ENCODE measurements at places on chromosomes 16 and 17.
A peak's percentile ranks its signal among the peaks of the same experiment; 100 is the strongest.

- no peak for DNase-seq
Observed at GRCh38 chr17:81383504-81384421, 11.5 kb upstream of the BAHCC1 start.

- DNase-seq, result no peak
Observed at GRCh38 chr17:80113033-80113484, 11.7 kb downstream of the GAA start.

- no peak for DNase-seq
Observed at GRCh38 chr17:19762515-19762961, 14.4 kb upstream of the ALDH3A1 start.

- peak; percentile 79 for DNase-seq
Observed at GRCh38 chr16:49407873-49408550, 34.4 kb downstream of the C16orf78 start.

DNA sequence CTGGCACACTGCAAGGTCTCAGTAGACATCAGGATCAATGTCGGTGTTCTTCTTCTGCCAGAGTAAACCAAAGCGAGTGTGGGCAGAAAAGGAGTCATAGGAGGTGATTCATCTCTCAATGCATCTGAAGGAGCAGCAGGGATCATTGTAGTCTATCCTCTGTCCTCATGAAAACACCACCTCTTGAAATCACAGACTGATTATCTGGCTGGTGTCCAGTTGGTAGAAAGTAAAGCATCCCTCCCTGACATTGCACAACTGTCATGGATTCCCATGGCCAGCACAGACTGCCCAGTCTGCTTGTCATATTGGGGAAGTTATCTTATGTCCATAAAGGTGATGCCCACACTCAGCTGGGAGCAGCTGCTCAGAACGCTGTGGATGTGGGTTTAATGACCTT lies 74.1 kb downstream of the ABCC12 start:
- DNase-seq, result no peak

DNA sequence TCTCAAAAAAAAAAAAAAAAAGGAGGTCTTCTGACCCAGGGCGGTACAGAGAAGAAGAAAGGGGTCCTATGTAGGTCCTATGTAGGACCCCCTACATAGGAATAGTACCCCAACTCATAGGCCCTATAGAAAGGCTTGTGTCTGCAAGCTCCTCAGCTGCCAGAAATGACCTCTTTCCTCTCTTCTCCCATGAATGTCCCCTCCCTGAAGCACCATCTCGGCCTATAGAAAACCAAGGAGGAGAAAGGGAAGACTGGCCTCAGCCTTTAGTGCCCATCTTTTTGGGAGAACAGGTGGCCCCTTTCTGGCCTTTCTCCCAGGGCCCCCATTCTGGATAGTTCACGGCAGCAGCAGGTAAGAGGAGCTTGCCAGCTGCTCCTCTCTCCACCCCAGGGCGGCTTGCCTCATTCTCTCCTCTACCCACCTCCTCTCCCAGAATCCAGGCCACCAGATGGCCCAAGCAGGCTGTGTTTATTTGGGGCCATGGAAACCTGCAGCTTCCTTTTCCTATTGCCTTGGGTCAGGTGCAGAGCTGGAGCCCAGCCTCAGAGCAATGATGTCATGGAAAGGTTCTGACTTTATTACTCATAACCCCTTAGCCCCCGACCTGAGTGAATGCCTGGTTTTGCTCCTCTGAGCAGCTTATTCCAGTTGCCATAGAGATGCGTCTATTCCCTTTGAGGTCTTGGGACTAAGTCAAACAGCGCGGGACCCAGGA lies 1.6 kb upstream of the MRPL58 start:
- no peak for DNase-seq

DNA sequence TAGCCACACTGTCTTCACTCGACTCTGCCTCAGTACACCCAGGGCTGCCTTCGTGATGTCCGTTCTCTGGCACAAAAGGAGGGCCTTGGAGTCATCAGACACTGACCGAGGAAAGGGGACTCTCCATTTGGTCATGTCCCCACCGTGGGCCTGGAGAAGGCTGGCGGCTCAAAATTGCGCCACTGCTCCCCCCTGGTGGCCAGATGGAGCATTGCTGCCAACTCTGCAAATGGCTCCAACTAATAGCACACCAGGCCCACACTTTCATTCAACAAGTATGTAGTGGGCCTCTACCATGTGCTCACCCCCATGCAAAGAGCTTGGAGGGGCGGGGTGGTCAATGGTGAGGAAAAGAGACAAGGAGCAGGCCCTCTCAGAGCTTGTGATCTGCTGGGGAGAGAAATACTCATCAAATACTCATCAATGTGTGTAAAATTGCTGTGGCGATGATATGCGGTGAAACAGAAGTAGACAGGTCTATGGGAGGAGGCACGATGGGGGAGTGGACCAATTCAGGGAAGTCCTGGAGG lies 5.2 kb upstream of the GRIN2C start:
- no peak for DNase-seq

DNA sequence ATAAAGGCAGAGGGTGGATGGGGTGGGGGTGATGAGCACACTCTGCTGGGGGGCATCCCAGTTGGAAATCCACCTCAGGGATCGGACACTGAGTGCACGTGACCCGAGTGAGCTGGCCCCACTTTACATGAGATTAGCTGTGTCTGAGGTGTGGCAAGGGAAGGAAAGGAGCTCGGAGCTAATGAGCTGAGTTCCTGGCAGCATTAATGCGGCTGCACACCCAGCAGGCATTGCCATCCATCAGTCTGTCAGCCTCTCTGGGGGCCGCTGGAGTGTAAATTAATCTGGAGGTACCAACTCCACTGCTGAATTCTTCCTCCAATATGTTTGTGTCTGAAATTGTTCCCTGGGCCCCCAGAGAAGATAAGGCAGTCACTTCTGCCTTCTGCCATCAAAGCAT lies 65.5 kb downstream of the HS3ST2 start:
- DNase-seq, result no peak

DNA sequence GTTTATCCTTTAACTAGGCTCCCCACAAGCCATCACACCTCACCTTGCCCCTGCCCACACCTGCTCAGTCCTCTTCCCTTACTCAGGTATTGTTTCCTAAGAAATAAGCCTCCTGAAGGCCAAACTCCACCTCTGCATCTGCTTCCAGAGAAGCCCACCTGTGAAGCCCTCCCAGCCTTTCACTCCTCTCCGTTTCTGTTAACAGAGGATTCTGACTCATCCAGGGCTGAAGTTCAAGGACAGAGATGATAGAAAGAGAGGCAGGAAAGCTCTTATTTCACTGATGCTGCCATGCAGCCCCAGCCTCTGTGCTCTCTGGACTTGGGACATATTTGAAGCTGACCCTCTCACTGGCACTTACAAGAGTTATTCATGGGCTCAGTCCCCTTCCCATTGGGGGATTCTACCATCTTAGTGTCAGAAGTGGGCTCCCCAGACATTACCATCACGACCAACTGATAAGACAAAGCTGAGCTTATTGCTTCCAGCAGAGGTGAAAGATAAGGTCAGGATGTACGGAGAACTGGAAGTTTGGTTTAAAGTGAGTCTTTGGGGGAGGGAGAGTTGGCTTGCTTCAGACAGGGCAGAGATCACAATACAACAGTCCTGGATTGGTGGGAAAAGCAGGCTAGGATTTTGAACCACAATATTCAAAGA lies 35.3 kb upstream of the XYLT2 start:
- DNase-seq, result no peak

DNA sequence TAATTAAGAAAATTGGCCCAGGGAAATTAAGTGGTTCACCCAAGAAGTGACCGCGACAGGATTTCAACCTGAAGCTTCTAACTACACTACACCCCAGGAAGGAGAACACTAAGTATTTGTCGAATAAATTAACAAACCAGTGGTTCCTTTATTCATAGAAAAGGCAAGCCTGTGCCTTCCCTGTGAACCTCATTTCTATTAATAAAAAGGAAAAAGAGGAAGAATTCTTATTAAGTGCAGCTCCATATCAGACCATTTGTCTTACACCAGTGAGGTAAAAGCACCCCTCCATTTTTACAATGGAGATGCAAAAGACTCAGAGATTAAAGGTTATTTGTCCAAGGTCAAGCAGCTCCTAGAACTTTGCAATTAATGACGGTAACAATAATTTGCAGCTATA lies 1.7 kb downstream of the COPS3 start:
- no peak for DNase-seq

GRCh38 chr17:66900126-66901010 lies 64.1 kb upstream of the CACNG4 start:
- no peak for DNase-seq

DNA sequence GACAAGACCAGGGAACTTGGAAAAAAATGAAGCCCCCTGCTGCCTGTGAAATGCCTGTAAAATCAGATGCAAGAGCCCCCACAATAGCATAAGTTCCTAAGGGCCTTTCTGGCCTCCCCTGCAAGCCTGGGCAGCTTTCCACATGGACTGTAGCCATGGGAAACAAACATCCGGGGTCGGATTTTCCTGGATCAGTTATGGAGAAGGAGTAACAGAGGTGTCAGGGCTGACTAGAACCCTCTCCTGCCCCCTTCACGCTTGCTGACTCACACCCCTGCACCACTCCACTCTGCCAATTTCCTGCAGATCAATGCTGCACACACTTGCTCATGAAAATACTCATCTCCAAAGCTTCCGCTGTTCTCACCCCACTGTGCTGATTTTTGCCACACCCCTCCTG lies 258.6 kb downstream of the CBLN1 start:
- DNase-seq, result no peak

- no peak for DNase-seq
Observed at GRCh38 chr16:81229811-81230210, 8.7 kb upstream of the BCO1 start.

DNA sequence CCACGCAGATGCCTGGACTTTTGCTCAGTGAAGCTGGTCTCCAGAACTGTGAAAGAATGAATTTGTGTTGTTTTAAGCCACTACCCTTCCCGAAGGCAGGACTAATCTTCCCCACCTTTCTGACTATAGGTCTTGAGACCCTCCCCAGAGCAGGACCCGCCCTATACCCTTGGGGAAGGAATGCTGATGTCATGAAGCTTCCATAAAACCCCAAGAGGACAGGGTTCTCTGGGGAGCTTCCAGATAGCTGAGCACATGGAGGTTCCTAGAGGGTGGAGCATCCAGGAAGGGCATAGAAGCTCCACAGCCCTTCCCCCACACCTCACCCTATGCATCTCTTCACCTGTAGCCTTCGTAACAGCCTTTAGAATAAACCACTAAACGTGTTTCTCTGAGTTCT lies 287.8 kb downstream of the SOX9 start:
- no peak for DNase-seq

DNA sequence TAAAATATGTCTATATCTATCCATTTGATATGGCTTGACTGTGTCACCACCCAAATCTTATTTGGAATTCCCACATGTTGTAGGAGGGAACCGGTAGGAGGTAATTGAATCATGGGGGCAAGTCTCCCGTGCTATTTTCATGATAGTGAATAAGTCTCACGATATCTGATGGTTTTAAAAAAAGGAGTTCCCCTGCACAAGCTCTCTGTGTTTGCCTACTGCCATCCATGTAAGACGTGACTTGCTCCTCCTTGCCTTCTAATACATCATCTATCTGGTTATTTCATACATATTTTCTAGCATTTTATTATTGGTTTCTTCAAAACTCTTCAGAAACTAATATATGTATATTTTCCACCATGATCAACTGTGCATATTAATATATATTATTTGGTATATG lies 57.3 kb upstream of the AMZ2 start:
- no peak for DNase-seq

- no peak for DNase-seq
Observed at GRCh38 chr16:48022496-48022895, 133.3 kb downstream of the ABCC12 start.

DNA sequence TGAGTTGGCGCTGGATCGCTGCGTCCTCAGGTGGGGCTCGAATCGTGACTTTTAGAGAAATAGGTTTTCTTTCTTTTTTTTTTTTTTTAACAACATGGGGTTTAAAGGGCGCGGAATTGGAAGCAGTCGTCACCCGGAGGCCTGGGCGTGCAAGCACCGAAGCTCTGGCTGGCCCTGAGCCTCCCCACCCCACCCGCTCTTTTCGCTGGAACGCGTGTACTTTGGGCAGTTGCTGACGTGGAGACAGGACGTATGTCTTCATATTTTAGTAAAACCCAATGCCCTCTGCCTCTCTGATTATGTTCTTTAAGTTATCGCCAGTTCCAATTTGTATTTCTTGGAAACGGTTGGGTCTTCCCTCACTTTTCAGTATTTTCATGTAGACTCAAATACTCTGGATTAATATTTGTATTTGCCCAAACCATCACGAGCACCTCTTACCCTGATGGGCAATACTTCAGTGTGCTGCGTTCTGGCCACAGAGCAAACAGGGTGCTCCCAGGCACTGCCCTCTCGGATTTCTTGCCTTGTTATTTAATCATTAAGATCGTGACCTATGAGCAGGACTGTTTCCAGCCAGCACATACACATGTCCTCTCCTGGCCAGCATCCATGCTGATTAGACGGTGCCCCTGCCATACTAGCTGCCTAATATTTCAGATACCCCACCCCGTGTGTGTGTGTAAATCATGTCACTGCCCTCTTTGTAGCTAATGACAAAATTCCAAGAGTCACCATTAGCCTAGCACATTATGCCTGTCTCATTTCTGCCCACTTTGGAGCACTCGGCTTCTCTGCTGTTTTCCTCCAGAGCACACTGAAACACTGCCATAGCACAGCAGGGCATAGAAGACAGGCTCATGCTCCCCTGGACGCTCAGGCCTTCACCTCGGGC lies 805 bp upstream of the C16orf95 start:
- no peak for DNase-seq

DNA sequence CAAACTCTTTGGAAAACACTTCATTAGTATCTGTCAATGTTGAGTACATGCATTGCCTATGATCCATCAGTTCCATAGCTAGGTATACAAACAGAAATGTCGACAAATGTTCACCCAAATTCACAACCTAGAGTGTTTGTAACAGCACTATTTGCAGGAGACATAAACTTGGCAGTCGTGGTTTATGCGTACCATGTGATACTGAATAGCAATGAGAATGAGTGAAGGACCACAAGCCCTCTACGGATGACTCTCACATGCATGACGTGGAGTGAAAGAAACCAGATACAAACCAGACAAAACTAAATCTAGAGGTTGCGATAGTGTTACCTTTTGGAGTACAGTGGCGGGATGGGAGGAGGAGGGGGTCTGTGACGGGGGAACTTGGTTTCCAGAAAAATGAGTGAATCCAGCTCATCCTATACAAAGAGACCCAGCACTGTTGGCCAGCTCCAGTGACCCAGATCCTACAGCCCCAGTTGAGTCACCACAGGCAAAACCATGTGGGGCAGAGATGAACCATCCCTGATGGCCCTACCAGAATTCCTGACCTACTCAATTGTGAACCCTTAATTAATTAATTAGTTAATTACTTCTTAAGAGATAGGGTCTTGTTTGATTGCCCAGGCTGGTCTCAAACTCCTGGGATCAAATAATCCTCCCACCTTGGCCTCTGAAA lies 15.9 kb upstream of the ULK2 start:
- DNase-seq, result no peak

Data from GM12864 (cell line).